ENCODE measurements at places on chromosomes 6 and 20.

GRCh38 chr20:62935968-62936585 is 1.9 kb upstream of the GID8 start:
- peaks cover 13% of the 10 kb centered on the region for H3K4me1 ChIP-seq
- DNase-seq: no peak
- H3K4me3 ChIP-seq: no peak overlapping the region
- peaks cover 25% of the 10 kb centered on the region for H3K36me3 ChIP-seq

GRCh38 chr6:13304580-13305260 is 23.6 kb downstream of the TBC1D7 start:
- no peaks in the 10 kb centered on the region for H3K4me1 ChIP-seq
- H3K27ac ChIP-seq: no peak overlapping the region
- peaks cover 61% of the 10 kb centered on the region for H3K36me3 ChIP-seq
- DNase-seq: no peak

DNA sequence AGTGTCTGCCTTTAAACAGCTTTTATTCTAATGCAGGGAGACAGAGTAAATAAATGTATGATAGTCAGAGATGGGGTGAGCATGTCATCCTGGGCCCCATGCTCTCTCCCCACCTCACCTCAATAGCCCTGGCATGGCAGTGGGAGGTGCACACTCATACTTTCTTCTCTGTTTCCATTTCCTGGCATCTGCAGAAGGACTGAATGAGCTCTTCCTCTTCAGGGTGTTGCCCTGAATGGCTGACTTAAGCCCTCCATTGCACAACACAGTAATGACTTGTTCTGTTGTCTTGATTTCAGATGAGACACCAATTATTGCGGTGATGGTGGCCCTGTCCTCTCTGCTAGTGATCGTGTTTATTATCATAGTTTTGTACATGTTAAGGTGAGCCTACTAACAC is 57.0 kb upstream of the GNRH2 start:
- H3K27me3 ChIP-seq: no peaks in the 10 kb centered on the region
- no peak for DNase-seq
- H3K4me3 ChIP-seq: no peak overlapping the region
- no peak overlapping the region for H3K27ac ChIP-seq

DNA sequence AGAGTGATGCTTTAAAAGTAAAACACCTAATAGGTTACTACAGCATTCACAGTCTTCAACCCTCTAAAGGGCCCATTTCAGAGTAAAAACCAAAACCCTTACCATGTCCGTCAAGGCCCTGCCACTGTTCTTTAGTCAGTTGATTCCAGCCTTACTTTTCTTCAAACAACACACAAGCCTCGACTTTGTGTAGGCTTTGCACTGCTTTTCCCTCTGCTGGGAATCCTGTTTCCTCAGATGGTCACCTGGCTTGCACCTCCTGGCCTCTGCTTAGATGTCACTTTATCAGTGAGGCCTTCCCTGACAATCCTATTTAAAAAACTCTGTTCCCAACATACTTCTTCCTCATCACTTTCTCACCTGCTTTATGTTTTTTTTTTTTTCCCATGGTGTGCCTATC is 77.1 kb upstream of the FLRT3 start:
- H3K36me3 ChIP-seq: no peaks in the 10 kb centered on the region
- H3K27me3 ChIP-seq: no peaks in the 10 kb centered on the region
- DNase-seq: no peak
